Fibroblast of skin of right quadriceps (primary cell): ENCODE measurements at places on chromosomes 13 and 19.

DNA sequence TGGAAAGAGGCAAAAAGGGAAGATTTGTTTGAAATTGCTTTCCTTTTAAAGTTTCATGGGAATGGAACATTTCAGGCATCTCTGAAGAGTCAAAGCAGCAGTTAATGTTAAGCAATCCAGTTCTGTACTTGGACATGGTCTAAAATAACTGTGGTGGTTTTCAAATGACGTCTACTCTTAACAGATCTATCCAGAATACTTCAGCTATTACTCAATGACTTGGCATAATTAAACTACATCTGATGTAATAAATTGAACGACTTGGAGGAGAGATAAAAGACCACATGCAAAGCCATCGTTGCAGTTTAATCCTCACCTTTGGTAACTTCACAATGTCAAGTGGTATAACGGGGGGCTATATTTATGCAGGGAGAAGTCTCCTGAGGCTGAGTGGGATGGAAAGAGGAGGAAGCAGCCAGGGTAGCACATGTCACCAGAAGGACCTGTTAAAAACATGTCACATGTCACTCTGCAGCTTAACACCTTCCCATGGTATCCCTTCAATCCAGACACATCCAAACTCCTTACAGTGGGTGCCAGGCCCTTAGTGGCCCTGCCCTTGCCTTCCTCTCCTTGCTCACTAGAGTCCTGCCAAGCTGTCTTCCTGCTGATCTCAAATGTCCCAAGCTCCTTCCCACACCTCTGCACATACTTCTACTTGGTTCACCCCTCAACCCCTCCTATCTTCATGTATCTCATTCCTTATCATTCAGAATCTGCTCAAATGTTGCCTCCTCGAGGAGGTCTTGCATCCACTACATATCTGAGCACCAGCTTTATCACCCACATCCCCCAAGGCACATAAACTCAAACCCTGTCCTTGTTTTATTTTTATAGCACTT is 327.8 kb downstream of the SUCLA2 start:
- peak; percentile 94 for DNase-seq

- DNase-seq = no peak
Observed at GRCh38 chr13:40994581-40995230, 24.4 kb downstream of the ELF1 start.

GRCh38 chr19:53389978-53390377 is 5.0 kb upstream of the ZNF765 start:
- no peak for DNase-seq

GRCh38 chr19:7902796-7903243 is 857 bp upstream of the MAP2K7 start:
- no peak for DNase-seq

DNA sequence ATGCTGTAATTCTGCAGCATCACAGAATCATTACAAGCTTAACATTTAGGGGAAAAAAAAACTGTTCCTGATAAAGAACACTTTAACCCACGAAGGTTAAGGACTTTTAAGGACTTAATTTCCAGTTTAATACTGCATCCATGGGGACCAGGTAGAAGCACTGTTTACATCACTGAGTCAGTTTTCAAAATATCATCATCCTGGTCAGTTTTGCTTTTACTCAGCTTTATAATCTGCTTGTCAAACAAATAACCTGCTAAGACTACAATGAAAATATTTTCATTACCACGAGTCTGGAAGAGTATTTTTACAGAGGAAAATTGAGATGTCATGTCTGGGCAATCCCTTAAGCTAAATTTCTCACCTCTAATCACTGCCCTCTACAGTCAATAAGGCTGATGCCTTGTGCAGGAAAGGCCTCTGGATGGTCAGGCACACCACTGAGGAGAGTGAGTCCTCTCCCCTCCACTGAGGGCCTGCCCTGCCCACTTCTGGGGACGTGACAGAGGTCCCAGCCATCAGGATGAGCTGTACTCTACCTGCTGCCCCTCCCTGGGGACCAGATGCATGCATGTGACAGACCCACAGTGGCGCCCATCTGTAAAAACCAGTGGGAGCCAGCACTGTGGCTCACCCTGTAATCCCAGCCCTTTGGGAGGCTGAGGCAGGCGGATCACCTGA is 31.0 kb downstream of the FOXO1 start:
- DNase-seq = no peak

- DNase-seq = peak; percentile 20
Observed at GRCh38 chr13:104641309-104641708, 1575.1 kb upstream of the SLC10A2 start.

GRCh38 chr13:108214441-108215271 is 680 bp downstream of the LIG4 start:
- DNase-seq = no peak

DNA sequence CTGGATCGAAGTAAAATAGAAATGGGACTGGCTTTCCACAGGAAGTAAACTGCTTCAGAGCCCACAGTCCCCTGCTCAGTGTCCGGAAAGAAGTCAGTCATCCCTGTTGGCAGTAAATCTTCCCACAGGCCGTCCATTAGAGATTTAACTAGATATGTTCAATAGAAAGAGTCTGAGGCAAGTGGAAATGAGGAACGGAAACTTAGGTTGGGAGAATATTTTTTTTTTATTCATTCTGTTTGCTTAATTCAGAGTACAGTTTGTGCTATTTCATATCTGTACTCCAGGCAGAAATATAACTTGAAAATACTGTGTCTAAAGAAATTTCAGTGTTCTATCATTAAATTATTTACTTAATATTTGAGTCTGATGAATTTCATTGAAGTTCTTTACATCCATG is 22.7 kb downstream of the SLC25A15 start:
- no peak for DNase-seq

GRCh38 chr13:89660752-89661151 is 1686.7 kb upstream of the MIR17HG start:
- no peak for DNase-seq

DNA sequence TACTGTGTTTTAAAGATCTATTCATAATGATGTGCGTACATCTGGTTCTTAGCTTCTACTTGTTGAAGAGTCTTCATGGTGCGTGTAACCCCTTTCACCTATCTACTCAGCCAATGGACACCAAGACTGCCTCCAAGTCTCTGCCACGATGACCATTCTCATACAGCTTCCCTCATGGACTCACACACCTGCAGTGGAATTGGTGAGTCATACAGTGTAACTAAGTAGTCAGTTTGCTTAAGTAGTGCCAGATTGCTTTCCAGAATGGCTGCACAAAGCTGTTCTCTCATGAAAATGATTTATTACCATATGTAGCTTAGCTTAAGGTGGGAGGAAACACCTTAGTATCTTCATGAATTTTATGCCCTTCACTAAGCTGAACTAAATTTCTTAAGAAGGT is 112.3 kb downstream of the AKAP11 start:
- no peak for DNase-seq

GRCh38 chr19:35045667-35046300 is 4.3 kb downstream of the HPN start:
- peak; percentile 28 for DNase-seq
